ENCODE measurements at places on chromosomes 5 and 9.

DNA sequence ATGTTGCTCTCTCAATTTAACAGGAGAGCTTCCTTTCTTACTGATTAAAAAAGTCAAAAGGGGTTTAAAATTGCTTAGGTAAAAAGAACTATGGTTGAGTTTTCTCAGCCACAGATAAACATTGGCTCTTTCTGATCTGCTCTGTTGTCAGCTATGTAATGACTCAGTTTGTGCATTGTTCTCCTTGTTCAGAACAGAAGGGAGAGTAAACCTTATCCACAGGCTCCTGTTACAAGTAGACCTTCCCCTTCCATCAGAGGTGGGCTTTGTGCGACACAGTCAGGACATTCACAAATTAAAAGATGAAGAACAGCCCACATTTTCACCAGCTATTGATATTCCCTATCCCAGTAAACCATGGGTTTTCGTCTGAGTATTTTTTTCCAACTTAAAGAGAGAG lies 236.3 kb upstream of the SEMA6A start:
- no peak for DNase-seq

GRCh38 chr5:124504081-124504916 lies 242.1 kb downstream of the ZNF608 start:
- no peak for DNase-seq

- no peak for DNase-seq
Measured at GRCh38 chr9:111013250-111013649, 25.0 kb downstream of the LPAR1 start.

GRCh38 chr5:174098694-174099093 lies 53.2 kb downstream of the NSG2 start:
- no peak for DNase-seq

DNA sequence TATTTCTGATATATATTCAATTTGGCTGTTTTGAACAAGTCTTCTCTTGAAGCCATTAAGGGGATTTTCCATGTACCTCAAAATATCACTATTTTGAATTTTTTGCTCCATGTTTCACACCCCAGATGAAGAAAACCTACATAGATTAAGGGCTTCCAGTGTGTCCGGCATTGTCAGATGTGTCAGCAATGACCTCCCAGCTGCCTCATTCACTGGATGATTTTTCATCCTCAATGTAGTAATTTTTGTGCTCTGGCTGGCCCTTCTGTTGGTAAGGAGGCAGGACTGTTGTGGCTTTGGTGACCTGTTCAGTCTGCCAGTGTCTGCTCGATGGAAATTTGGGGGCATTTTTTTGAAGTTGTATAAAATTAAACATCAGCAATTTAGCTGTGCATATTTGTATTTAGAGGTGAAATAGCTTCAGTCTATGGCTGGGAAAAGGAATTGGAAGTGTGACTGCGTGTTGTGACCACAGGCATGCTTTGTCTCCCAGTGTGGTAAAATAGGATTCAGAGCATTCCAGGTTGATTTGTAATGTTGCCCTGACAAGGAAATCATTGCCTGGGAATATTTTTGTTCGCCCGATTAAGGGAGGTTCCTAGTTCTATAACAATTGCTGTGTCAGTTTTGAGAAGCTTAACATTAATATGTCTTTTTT lies 312.4 kb downstream of the ARHGEF28 start:
- no peak for DNase-seq

GRCh38 chr9:109639674-109640579 lies 140.1 kb upstream of the PALM2AKAP2 start:
- DNase-seq, result peak; percentile 6

DNA sequence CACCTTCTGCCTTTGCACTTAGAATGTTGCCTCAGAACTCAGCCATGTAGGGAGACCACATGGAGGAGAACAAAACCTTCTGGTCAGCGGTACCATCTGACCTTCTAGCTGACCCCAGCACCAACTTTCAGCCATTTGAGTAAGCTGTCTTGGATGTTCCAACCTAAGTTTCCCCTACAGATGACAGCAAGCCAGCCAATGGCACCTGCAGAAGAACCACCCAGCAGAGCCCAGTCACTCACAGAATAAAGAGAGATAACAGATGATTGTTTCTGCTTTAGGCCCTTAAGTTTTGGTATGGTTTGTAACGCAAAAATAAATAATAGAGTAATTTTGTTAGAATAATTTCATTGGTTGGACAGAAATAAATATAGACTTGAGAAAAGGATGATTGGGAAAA lies 10.4 kb downstream of the DNAH5 start:
- no peak for DNase-seq

GRCh38 chr5:35811108-35811741 lies 45.5 kb upstream of the IL7R start:
- DNase-seq, result no peak

DNA sequence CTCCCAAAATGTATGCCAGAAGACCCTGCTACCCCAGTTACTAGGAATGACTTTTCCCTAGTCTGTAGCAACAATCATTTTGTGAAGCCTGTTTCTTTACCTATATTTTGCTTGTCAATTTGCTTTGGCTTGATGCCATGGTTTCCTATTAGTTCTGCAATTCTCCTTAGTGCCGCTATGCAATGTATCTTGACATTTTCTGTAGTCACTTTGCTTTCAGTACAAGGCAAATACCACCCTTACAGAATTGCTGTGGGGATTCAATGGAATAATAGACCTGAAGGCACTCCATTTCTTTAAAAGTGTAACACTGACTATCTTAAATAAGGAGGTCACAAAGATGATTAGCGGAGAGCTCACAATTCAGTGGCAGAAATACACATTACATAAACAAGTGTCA lies 291.1 kb downstream of the NR2F1-AS1 start:
- no peak for DNase-seq

DNA sequence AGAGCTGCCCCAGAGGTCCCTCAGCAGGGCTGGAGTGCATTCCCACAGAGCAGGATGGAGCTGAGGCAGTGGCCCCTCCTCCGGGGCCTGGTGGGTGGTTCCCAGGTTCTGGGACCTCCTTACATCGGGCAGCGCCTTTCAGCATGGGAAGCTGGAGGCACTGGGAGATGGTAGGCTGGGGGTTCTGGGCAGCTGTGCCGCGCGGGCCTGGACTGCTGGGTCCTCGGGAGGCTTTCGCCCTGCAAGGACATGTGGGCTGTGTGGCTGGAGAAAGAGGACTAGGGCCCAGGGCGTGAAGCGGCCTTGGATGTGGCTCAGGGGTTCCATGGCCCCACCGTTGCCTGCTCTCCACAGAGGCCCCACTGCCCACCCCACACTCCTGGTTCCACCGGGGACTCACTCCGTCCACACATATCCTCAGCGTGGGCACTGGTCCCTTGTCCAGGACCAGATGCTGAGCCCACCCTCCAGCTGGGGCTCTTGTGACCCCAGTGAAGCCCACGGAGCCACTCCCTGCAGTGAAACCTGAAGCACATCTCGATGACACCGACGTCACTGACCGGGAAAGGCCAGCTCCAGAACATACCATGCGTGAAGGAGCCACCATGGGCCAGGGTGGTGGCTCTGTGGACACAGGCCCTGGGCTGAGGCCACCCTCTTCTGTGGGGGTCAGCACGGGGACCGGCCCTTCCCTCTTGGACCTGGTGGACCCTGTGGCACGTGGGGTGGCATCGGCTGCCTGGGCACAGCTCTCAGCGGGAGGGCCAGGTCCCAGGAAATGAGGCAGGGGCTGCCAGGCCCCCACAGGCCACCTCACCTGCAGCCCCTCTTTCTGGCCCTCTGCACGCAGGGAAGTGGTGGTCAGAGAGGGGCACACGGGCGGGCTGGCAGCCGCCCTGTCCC lies 31.5 kb upstream of the NKD2 start:
- no peak for DNase-seq

GRCh38 chr5:159601216-159601615 lies 270.9 kb upstream of the IL12B start:
- no peak for DNase-seq

- no peak for DNase-seq
Measured at GRCh38 chr5:170348137-170348633, 41.0 kb downstream of the KCNMB1 start.

DNA sequence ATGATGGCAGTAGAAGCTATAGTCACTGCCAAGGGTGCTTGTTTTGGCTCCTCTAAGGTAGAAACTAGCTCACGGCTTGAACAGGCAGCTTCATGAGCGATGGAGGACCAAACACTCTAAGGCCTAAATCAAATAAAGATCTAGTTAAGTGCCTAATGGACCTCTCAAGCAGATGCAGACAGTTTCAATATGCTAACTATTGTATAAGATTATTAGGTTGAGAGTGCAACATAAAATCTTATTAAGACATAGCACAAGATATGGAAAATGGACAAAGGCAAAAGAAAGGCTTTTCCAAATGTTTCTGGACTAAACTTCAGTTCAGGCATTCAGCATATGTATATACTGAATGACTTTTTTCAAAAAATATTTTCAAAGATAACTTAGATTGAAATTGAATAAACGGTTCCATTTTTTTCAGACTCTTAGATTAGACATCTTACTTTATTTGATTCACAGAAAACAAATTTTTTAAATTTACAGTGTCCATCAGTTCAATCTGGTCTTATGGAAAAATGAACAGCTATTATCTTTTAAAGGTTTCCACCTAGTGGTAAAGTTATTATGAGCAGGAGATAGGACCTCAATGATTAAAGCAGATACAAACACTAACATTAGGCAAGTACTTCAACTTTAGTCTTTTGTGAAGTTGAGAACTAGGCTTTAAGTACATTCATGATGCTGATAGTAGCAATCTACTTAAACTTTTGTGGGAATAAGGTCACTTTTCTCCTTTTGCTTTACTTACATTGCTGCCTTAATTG lies 1167.7 kb downstream of the MAT2B start:
- no peak for DNase-seq

- no peak for DNase-seq
Measured at GRCh38 chr9:93678199-93679019, 102.0 kb downstream of the PHF2 start.

DNA sequence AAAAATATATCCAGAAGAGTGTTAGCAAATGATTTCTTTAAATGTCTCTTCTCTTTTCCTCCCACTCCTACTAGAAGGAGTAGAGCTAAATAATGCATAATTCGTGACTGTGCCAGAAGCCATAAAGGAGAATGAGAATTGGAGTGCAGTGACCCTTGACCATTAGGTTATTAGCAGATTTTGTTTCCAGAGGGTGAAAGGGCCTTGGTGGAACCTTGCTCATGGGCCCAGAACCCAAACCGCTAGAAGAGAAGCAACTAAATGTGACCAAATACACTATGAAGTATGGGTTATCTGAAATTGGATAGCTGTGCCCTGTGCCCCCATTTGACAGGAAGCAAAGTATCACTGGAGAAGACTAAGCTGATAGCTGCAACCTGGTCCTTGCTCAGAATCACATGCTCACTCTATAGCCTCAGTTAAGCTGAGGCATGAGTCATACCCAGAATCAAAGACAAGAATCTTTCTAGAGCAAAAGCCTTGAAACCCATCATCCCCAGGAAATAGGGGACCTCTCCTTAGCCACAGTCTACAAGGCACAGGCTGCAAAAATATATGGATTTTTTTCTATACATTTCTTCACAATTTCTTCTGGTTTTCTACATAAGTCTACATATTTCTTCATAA lies 36.3 kb downstream of the CAPSL start:
- no peak for DNase-seq

DNA sequence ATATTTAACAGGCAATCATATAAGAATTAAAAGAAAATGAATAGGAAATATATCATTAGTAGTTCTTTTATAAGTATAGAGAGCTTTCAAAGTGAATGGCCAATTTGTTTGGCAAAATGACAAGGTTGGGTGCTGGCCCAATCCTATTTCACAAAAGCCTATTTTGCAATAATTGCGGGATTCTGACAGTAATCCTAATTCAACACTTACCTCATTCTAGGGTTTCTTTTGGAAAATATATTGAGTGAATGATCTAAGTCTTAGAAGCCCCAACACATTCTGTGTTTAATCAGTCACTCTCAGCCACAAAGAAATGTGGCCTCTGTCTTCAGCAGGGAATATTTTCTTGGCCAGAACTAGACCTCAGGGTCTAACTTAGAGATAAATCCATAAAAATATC lies 835.9 kb upstream of the ZNF608 start:
- DNase-seq, result no peak

DNA sequence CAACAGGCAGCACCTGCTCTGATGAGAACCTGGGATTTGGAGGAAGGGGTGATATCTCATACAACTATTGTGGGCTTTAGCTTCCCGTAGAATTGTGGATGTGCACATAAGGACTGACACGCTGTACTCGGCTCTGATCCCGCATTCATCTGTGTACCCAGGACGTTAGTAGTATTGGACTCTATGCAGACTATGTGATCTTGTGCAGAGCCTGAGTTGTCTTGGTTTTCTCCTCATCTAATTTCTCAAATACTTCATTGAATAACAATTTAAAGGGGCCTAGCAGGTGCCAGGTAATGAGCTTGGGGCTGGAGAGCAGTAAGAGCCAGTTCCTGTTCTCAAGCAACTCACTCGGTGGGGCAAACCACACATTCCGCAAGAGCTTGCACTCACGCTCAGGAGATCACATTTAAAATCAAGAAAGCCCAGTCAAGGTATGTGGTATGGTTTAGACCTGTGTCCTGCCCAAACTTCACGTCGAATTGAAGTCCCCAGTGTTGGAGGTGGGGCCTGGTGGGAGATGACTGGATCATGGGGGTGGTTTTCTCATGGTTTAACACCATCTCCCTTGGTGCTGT lies 14.8 kb downstream of the C5orf15 start:
- DNase-seq, result no peak

DNA sequence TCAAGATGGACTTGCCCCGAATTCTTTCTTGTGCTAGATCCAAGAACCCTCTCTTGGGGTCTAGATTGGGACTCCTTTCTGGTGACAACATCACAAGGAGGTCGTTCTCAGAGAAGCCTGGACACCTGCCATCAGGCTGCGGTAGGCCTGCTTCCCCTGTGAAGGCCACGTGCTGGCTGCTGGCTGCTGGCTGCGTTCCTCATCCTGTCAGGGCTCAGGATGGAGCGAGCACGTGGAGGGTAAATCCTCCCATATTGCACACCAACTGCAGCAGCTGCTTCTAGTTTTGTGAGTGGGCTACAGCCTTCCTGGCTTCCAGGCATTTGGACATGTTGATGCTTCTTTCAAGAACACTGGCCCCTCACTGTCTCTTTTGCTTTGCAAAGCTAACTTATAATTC lies 95.6 kb downstream of the HSPA4 start:
- DNase-seq, result no peak

DNA sequence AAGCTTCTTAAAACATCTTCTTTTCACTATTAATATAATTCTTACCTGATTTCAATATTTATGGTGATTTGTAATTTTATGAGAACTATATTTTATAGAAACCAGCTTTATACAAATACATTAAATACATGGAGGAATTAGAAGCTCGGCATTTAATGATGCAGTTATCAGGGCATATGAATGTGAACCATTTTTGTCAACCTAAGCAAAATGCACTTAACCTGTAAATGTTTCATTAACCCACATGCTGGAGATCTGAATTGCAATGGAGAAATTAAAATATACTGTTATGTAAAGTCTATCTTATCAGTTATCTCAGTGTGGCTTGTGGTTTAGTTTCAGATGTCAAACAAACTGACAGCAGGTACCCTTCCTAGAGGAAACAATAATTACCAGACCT lies 63.2 kb upstream of the CDH12 start:
- DNase-seq, result no peak

- no peak for DNase-seq
Measured at GRCh38 chr9:115978659-115979096, 174.9 kb upstream of the PAPPA start.

GRCh38 chr5:135843571-135844337 lies 9.3 kb downstream of the SLC25A48 start:
- no peak for DNase-seq

Measured in NCI-H1930 (cell line).